ENCODE measurements at places on chromosomes 12 and 14.
A peak's percentile ranks its signal among the peaks of the same experiment; 100 is the strongest.

DNA sequence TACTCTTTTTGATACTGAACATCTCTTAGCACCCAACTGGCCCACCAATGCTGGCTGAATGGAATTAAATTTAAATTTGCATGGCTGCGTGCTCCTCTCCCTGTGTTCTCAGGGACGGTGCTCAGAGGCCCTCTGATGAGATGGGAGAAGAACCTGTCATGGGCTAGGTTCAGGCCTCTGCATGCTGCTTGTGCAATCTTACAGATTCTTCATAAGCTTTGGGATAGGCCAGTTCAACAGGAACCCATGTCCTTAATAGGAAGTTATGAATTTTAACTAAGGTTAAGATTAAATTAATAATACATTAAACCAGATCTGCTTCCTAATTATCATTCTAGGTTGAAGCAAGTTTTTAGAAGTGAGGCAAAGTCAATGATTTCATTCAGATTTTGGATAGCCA, 119.7 kb upstream of the LRIG3 start:
- peak; percentile 17 for DNase-seq

DNA sequence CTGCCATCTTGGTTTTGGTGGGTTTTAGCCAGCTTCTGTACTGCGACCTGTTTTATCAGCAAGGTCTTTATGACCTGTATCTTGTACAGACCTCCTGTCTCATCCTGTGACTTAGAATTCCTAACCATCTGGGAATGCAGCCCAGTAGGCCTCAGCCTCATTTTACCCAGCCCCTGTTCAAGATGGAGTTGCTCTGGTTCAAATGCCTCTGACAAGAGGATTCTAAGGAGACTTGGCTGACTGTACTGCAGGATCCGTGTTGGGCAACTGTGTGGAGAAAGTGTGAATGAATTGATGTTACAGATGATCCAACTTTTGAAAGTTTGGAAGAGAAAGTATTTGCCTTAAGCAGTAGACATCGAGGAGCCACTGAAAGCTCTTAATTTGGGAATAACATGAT, 91.0 kb downstream of the TTLL5 start:
- DNase-seq: no peak

GRCh38 chr12:23005387-23005786, 380.4 kb downstream of the ETNK1 start:
- no peak for DNase-seq

- DNase-seq: no peak
These were observed 305.9 kb downstream of the NUAK1 start for GRCh38 chr12:105832806-105833205.

DNA sequence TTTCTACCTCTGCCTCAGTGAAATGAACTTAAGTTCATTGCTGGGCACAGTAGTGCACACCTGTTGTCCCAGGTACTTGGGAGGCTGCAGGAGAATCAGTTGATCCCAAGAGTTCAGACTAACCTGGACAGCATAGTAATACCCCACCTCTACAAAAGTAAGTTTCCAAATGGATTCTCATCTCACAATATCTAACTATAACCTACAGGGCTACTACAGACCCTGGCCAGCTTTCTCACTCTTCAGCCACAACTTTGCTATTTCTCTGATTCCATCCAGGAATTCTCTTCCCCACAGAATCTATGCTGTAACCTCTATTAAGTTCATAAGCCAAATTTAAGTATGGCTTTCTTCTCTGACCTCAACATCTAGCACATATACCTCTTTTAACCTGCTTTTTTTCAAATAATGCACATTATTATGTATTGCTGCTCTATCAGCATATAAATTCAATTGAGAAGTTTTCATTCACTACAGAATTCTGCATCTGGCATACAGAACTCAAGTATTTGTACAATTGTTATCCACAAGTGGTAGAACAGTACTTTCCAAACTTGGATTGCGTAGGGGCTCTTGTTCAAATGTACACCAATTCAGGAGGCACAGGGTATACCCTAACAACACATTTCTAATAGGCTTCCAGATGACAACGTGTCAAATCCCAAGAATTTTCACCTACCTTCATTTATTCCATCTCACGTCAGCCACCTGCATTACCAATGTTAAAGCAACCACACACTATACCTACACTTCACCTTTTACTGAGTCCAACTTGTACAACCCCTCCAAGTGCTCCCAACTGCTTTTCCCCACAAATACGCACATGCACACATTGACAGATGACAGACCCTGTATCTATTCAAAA, 3.8 kb downstream of the RPS29 start:
- no peak for DNase-seq

DNA sequence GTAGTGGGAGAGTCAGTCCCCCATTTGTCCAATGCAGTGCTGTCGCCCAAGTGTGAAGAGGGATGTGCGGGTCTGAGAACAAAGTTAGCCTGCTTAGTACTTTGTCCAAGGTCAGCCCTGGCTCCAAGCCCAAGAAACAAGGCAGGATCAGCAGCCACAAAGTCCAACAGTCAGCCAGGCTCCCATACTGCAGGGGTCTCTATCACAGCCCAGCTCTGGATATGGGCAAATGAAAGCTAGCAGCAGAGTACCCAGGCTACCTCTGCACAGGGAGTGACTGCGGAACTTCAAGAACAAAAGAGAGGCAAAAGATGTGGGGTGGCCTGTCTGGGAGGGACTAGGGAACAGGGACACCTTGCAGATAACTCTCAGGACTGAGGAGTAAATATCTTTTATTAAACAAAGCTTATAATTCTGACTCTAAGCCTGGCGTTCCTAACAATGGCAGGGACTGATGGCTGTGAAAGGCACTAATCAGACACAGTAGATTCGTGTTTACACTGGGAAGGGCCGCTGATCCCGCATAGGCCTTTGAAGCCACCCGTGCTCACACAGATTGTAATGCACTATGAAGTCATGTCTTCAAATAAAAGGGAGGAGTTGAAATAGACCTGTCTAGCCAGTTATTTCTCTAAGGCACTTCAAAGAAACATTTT, 91.0 kb upstream of the EEA1 start:
- no peak for DNase-seq

DNA sequence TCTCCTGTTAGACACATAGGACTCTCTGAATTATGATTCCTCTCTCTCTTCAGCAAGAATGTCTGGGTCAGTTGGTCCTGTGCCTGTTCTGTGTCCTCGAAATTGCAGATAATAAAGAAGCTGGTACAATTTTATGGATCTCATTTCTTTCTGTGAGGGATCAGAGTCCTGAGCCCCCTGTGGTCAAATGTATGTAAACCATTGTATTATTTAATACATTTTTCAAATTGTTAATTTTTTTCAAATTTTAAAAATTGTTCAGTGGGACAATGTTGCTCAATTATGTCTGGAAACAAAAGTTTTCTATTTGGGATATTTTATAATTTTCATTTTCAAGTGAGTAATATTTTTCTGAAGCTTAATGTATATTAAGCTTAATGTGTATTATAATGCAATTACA, 513.5 kb downstream of the CCER1 start:
- no peak for DNase-seq

DNA sequence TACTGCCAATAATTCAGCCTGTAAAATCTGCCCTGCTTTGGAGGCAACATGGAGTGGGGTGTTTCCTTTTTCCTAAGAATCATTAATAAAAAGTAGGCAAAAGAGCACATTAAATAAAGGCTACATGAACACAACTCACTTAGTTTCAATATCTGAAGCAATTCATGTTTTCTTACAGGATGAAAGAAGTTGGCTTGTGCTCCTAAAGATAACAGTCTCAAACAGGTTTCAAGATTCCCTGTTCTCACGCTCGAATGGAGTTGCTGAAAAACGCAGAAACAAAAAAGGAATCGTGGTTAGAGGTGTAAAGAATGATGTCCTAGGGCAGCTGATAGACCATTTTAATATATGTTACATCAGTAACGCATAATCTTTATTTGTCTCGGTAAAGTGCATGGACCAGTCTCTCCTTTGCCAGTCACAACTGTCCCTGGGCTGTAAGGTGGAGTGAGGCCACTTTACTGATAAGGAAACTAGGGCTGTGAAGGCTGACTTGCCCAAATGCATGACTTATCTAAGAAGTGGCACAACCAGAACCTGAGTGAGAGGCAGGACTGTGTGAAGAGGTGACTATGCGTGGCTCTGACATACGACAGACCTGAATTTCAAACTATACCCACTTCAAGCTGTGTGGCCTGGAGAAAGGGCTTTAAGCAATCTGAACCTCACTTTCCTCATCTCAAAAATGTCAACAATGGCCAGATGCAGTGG, 12.6 kb downstream of the GIT2 start:
- DNase-seq: no peak

GRCh38 chr14:91005716-91006115, 54.7 kb downstream of the RPS6KA5 start:
- peak; percentile 38 for DNase-seq

DNA sequence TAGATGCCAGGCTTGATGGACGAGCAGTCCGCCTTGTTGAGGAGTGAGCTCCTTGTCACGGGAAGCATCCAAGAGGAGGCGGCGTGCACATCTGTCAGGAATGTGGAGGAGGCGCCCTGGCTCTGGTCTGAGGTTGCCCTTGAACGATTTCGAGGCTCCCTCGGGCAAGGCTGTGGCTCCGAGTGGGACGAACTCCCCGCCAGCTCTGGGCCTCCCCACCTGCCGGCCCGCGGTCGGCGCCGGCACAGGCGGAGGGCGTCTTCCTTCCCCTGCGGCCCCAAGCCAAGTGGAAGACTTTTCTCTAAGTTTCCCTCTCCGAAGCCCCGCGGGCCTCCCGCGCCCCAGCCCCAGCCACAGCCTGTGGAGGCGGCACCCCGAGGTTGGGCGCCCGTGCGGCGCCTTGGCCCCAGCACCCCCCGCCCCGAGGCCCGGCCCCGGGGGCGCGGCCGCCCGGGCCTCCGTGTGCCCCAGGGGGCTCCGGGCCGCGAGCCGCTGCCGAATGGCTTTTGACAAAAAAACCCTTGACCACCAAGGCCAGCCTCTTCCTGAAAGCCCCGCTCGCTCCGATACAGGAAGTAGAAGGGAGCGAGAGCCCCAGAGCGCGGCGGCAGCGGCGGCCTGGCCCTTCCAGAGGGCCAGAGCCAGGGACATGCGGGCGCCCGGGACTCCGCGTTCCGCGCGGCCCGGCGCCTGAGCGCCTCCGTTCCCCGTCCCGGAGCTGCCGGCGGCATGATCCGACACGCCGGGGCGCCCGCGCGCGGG, at the start of gene RIN3:
Gene RIN3 (plus strand): TSS at position 578 of the 762 bp plus-strand sequence. CDS start 152 bp downstream, at position 730.
- peak; percentile 50 for DNase-seq

DNA sequence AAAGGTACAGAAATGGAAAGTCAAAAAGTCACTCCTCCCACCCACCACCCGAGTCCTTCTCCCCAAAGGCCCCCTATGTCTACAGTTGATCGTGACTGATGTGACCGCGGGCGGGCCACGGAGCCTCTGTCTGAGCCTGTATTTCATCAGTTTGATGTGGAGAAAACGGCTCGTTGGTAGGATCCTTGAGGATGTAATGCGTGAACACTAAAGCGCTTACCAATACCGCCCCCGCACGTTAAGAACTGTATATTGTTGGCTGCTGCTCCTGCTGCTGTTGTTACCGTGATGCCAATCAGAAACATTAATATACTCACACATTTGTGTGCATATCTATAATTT, 24.6 kb upstream of the UBC start:
- peak; percentile 92 for DNase-seq

DNA sequence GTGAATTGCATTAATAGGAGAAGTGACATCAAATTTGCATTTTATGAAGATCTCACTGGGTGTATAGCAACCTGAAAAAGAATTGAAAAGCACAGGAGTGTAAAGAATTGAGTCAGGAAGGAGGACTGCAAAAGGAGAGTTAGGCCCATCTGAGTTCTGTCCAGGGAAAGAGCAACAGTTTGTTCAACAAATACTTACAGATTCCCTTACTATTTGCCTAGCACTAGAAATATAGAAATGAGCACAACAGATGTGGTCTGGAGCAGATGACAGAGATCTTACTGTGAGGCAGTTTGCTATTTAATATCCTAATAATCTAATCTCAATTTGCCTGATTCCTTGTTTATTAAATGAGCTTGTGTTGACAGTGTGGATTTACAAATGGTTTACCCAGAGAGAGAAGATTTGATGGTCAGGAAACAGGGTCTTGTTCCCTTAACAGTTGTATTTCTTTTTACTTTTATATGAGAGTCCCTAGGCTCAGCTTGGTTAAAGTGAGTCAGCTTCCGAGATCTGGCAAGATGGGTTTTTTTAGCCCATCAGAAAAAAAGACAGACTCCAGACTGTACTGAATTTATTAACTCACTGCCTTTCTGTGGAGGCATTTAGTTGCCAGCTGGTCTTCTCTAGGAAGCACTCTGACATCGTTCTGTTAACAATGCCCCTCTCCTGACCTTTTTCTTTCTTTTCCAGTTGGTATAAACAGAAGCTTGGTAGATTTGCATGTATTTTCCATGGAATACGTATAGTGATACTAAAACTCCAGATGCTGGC, 229.7 kb downstream of the TTC6 start:
- DNase-seq: no peak

DNA sequence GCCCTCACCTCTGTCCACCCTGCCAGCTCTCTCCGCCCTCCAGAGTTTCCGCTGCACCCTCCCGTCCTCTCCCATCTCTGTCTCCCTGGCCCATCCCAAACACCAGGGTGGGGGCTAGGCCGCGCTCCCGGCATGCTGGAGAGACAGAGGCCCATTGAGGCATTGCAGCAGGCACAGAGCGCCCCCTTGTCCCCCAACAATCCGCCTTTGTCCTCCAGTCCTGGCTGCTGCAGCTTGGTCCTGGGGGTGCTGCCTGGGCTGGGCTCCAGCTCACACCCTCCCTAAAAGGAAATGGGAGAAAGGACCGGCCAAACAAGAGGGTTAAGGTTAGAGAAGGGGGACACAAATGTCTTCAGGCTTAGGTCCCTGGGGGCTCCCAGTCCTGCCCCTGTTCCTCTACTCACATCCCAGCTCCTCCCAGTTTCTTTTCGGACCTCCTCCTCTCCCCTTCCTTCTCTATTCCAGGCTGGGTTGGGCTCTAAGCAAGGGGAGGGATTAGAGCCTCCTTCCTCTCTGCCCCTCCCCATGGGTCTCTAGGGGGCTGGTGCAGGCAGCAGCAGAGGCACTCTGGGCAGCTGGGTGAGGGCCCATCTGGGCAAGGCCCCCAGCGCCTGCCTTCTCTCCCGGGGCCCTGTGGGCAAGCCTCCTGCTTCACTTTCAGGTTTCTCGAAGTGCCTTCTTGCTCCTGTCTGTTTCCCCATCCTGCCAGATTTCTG, at the start of gene CMTM5:
Gene CMTM5 (plus strand): TSS at position 565 of the 716 bp plus-strand sequence. CDS start 206 bp downstream, outside the sequence.
- no peak for DNase-seq

- no peak for DNase-seq
These were observed 20.0 kb downstream of the C12orf76 start for GRCh38 chr12:110028323-110028722.

- DNase-seq: peak; percentile 77
These were observed 11.2 kb downstream of the ESRRB start for GRCh38 chr14:76386944-76387782.

- no peak for DNase-seq
These were observed 213.2 kb upstream of the DIO3 start for GRCh38 chr14:101347893-101348777.

- no peak for DNase-seq
These were observed 29.8 kb upstream of the NFYB start for GRCh38 chr12:104167519-104168458.

DNA sequence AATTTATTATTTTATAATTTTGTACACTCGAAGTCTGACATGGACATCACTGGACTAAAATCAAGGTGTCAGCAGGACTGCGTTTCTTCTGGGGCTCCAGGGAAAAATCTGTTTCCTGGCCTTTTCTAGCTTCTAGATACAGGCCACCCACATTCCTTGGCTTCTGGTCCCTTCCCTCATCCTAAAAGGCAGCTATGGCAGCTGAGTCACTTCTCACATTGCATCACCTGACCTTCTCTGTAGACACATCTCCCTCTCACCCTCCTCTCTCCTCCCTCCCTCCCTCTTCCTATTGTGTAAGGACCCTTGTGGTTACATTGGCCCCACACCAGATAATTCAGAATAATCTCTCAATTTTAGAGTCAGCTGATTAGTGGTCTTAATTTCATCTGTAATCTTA, 92.4 kb downstream of the RPS6KA5 start:
- DNase-seq: peak; percentile 32

GRCh38 chr12:106031761-106032622, 106.8 kb downstream of the NUAK1 start:
- peak; percentile 44 for DNase-seq
